ENCODE measurements at places on chromosomes 3 and 15. TPM values are rescaled to one million over a fixed set of nuclear protein-coding genes. Genes with fewer than 3 reads are reported as not detected.

Gene KBTBD8
- polyA plus RNA-seq: 1.4 TPM

Gene RETNLB
- polyA plus RNA-seq: not detected

Gene ACSBG1
- 1.4 TPM for polyA plus RNA-seq

Gene SELENOS
- 61.4 TPM for polyA plus RNA-seq

Gene TFG
- 151 TPM for polyA plus RNA-seq

Gene BBS4
- 56.3 TPM for polyA plus RNA-seq

Gene PAQR9
- polyA plus RNA-seq: 0.68 TPM

Gene AGTR1
- polyA plus RNA-seq: 19.2 TPM

Gene TXNRD3
- 22.0 TPM for polyA plus RNA-seq

Gene SCAANT1
- polyA plus RNA-seq: 1.0 TPM

DNA sequence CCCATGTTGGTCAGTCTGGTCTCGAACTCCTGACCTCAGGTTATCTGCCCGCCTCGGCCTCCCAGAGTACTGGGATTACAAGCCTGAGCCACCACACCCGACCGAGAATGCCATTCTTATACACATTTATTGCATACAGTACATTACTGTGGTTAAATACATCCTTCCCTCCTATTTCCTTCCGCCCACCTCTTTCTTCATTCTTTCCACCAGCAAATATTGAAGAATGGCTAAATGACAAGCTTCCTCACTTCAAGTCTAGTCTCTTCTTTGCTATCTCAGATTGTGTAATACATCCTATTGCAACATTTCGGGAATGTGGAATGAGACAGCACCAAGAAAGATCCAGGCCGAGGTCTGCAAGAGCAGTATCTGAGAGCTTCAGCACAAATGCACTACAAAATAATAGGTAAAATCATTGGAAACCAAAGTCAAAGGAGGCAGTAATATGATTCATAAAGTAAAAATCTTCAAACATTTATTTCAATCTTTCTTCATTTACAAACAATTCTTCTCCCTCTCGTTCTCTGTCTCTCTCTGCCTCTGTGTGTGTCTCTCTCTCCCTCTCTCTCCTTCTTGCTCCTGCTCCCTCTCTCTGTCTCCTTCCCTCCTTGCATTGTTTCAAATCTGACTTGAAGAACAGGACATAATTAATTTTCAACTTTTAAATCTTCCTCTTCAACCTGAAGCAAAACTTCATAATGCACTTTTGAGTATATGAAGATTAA is 94.7 kb upstream of the TGFBR2 start:
- no peak for DNase-seq

DNA sequence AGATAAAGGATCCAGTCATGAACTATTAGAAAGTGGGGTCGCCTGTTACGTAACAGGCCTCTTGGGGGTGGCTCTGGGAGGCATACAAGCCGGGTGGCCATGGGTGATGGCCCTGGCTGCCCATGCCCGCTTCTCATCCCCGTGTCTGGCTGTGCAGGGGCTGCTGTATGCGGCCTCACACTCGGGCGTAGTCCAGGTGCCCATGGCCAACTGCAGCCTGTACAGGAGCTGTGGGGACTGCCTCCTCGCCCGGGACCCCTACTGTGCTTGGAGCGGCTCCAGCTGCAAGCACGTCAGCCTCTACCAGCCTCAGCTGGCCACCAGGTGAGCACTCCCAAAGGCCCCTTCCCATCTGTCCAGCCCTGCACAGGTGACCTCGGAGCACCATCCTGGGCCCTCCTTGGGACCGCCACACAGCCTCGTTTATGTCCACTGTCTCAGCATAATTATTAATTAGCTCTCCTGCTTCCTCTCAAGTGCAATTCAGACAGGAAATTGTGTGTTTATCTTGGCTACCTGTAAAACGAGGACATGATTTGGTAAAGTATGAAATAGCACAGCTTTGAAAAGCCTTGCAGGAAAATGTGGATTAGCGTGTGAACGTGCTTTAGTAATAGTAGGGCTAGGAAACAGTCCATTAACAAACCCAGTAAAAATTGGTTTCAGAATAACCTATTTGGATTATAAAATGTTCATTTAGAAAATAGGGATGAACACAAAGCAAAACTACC is 8.1 kb downstream of the CIB1 start:
- DNase-seq: no peak

DNA sequence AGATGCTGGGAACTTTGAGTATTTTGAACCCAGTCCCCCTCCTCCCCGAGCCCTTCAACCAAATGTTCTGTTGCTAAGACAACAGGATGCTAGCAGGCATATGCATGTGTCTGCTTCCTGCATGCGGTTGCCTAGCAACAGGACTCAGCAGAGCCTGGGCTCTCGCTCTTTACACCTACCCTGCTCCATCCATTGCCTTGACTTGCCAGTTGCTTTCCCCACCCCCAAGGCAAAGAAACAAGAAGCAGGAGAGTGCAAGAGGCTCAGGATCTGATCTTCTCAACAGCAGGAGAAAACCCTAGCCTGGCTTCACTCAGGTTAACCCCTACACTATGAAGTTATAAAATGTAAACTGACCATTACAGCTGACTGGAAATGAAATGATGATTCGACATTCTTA is 393.0 kb downstream of the IGSF11 start:
- peak; percentile 32 for DNase-seq

GRCh38 chr3:53718462-53718861 is 127.8 kb downstream of the CHDH start:
- DNase-seq: no peak

GRCh38 chr15:31361764-31362515 is 35.3 kb downstream of the KLF13 start:
- no peak for DNase-seq

DNA sequence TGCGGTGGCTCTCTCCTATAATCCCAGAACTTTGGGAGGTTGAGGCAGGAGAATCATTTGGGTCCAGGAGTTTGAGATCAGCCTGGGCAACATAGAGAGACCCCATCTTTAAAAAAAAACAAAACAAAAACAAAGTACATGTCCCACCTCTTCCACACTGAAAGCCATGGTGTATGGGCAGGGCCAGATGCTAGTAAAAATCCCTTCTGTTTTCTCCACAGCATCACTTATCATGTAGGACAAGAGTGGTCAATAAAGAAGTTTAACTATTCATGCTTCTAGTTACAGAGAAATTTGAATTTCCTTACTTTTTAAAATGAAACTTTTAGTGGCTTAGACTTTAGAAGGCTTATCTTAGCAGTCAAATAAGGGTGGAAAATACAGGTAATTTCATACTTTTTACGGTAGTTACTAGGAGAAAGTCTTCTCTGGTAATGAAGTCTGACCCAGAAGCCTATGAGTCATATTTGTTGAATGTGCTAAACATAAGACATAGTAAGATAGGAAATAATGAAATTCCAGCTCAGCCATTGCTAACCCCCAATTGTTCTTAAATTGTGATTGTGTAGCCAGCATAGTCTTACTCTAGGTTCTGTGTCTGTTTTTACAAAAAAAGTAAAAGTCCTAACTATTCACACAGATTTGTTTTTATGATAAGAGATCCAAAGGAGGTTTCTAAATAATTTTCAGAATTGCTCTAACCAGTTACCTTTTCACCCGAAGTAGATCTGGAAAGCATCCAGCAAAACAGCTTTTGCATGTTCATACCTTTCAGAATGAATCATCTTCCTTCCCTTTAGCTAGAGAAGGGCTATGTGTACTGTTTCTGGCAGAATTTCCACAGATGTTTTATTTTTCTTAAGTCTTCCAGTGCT is 16.4 kb upstream of the ZNF609 start:
- DNase-seq: no peak

- no peak for DNase-seq
These were observed 69.6 kb downstream of the ATP10A start for GRCh38 chr15:25793354-25794050.

GRCh38 chr3:186070550-186070949 is 38.3 kb downstream of the ETV5 start:
- DNase-seq: no peak

- DNase-seq: no peak
These were observed 93.7 kb downstream of the RAD18 start for GRCh38 chr3:8869613-8870012.

DNA sequence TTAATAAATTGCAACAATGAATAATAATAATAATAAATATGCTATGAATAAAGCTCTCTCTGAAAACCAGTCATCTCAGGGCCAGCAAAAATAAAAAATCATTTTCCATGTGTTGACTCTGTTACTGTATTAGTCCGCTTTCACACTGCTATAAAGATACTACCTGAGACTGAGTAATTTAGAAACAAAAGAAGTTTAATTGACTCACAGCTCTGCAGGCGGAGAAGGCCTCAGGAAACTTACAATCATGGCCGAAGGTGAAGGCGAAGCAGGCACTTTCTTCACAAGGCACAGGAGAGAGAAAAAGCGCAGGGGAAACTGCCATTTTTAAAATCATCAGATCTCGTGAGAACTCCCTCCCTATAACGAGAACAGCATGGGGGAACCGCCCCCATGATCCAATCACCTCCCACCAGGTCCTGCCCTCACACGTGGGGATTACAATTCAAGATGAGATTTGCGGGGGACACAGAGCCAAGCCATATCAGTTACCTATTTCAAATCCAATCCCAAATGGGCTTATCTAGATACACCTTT is 224.1 kb downstream of the IGSF11 start:
- no peak for DNase-seq

DNA sequence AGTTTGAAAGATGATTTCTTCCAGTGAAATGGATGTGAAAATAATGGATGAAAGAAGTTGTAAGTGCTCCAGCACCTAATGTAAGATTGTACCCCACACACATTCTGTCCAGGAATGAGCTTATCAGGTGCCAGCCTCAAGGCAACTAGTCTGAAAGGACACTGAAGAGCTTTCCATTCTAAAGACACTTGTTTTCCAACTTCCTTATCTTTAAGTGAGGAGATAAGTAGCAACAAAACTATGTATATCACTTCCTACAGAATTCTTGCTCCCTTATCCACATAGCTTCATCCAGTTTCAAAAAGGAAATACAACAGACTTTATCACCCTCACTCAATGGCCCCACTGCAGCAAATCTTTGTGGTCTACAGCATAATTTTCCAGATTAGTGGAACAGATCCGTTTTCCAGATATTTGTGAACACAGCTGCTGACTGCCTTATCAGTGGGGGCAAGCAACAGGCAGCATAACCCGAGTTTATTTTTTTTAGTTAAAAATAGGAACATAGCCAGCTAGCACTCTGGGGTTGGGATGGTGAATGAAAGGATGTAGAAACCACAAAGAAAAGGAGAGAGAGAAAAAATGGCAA is 60.6 kb downstream of the CD200R1L start:
- DNase-seq: no peak

DNA sequence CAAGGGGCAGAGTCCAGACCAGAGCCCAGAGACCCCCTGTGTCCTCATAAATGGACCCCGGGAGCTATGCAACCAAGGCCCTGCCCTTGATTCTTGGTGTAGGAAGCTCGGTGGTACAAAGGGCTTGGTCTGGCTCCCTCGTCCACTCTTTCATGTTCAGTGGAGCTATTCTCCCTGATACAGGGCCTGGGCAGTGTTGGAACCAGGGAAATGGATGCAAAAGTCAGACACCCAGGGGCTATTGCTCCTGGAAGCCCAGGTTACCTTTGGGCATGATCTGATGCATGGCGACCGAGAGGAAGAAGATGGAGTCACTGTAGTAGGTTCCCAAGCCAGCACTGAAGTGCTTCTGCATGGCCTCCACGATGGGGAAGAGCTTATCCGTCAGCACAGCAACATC is 44.5 kb downstream of the XXYLT1 start:
- no peak for DNase-seq

- no peak for DNase-seq
These were observed 1.0 kb downstream of the ULK3 start for GRCh38 chr15:74841891-74842373.

GRCh38 chr15:84881520-84881830 is 3.0 kb upstream of the SLC28A1 start:
- DNase-seq: no peak

DNA sequence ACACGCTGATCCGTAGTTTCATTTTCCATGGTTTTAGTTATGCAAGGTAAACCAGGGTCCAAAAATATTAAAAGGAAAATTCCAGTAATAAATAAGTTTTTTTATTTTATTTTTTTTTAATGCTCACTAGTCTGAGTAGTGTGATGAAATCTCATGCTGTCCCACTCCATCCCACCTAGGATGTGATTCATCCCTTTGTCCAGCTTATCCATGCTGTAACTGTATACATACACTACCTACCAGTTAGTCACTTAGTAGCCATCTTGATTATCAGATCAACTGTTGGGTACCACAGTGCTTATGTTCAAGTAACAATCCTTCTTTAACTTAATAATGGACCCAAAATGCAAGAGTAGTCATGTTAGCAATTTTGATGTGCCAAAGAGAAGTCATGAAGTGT is 75.2 kb downstream of the ESYT3 start:
- DNase-seq: no peak

- DNase-seq: no peak
These were observed 1.5 kb downstream of the IQCF2 start for GRCh38 chr3:51862886-51863285.

DNA sequence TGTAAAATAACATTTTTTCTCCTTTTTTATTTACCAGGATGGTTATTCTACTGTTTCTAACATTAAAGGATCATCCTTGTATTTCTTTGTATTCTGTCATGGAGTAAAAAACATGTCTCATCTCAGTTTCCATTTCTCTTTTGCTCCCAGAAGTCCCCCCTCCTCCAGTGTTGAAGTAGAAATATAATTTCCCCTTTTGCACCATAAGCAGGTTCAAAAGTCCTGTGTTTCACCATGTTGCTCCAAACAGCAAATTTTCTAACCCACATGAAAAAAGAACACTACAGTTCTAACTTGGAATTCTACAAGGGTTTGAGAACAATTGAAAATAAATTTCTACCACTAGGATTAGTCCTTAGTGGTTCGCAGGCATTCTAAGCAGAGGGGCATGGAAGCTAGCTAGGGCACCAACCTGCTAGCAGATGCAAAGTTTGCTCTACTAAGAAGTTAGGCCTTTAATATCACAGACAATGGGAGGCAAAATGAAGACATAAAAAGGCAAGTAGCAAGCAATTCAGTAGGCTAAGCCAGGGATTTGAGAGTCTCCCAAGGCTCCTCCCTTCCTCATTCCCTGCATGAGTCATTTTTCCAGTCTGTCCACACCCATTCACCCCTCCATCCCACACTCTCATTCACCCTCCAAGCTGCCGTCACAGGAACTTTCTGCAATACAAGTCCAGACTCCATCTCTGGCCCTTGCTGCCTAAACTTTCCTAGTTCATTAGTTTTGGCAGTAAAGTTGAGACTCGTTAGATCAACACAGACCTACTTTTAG is 2.3 kb upstream of the MBNL1 start:
- no peak for DNase-seq

DNA sequence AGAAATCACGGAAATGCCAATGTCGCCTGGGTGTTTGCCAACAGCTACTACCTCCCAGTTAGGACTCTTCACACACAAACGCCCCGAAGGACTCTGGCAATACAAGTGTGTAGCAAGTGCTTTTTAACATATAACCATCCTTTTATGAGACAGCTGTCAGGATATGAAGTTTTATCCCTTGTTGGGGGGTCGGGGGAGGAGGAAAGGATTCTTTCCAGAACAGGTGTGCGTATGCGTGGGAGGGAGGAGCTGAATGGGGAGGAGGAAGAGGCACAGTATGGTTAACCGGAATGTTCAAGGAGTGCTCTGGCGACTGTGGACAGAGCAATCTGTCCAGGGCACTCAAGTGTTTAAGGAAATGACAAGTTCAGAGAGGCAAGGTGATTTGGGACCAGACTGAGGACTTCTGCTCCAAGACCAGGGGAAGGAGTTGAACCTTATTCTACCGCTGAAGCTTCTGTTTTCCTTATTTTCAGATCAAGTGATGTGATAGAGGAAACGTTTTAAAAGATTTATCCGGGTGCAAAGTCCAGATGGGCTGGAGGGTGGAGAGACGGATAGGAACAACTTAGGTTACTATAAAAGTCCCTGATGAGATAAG is 1.3 kb downstream of the TSPAN3 start:
- no peak for DNase-seq

GRCh38 chr3:162082516-162082915 is 585.9 kb downstream of the OTOL1 start:
- no peak for DNase-seq

- DNase-seq: no peak
These were observed 184.0 kb upstream of the BCL6 start for GRCh38 chr3:187929112-187929816.

Data from left kidney (tissue), 8 donors.